Activated CD4-positive, alpha-beta T cell treated with anti-CD3 and anti-CD28 coated beads for 36 hours (primary cell): ENCODE measurements at places on chromosomes 6 and 20. TPM values are rescaled to one million over a fixed set of nuclear protein-coding genes. Genes with fewer than 3 reads are reported as not detected.

DNA sequence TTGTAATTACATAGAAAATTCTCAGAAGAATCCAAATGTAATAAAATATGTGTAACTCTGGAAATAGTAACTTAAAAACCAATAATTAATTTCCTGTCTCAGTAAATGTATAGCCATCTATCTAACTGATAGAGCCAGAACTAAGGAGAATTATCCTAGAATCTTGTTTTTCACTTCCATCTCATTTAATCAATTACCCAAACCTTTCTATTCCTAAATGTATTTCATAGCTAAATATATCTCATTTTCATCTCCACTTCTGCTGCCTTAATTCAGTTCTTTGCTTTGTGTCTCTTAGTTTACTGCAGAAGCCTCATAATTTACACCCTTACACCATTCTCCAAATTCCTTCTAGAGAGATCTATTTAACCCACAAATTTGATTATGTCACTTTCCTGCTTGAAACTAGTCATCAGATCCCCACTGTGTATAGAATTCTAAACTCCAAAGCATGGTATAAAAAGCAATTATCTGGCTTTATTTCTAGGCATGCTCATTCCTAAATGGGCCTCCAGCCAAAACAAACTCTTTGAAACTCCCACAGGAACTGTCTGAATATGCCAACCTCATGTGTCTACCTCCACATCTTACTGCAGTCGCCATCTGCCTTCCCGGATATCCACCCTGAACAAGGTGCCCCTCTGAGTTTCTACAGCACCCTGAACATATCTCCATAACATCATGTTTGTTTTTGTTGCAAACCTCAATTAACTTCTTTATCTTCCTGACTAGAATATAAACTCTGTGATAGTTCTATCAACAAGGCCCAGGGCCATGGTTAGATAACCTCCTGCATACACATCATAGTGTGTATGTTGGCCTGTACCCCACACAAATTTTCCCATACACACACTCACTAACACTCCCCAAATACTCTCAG lies 70.5 kb upstream of the ADTRP start:
- DNase-seq: no peak

GRCh38 chr6:36701401-36701991 lies 3.9 kb downstream of the RAB44 start:
- peak; percentile 23 for DNase-seq

GRCh38 chr6:48449002-48449401 lies 338.0 kb upstream of the PTCHD4 start:
- no peak for DNase-seq

DNA sequence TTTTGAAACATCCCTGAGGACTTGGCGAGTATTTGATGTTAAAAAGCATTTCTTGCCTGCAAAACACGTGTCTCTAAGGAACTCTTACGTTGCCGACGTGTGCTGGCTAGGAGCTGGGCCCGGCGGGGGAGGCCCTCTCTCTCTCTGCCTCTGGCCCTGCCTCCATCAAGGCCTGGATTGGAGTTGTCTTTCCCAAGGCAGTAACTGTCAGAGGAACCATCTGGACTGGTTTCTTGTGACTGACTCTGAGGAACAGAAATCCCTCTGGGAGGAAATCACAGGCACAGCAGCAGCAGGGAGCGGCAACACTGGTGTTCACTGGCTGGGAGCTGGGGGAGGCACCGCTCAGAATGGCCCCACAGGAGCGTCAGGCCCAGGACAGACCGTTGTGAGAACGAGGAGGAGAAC lies 244.2 kb downstream of the NRN1 start:
- DNase-seq: no peak

GRCh38 chr6:40900791-40901190 lies 138.2 kb downstream of the UNC5CL start:
- DNase-seq: no peak

Gene ULBP2
- 0.32 TPM for total RNA-seq

GRCh38 chr6:35449287-35449881 lies 2.8 kb upstream of the FANCE start:
- peak; percentile 57 for DNase-seq

- DNase-seq: no peak
Observed at GRCh38 chr6:82074556-82074955, 173.0 kb downstream of the IBTK start.

DNA sequence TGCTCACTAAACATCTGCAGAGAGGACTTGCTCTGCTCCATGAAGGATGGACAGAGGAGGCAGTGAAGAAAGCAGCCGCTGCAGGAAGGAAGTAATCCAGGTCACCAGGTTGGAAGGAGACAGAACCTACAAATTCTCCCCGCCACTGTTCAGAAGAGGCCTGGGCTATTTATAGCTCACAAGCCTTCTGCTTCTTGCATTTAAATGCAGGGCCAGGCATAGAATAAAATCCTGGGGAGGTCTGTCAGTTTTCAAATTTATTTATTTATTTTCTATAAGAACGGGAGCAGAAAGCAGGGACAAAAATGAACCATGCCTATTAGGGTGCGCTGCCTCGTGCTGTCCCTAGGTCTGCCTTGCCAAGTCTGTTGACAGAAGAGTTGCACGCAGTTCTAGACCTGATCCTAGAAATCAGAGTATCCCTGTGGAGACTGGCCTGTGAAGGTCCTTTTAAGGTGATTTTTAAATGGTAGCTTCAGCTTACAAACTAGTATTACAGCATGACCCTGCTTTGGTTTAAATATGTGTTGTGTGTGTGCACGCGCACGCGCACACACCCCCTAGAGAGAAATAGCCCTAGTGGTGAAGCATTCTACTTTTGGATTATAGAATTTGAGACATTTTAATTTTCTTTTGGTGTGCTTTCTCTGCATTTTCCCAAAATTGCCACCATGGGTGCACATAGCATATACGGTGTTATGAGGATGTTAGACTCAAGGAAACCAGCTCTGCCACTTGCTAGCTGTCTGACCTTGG lies 19.5 kb downstream of the RIMS4 start:
- no peak for DNase-seq

GRCh38 chr6:42901538-42901957 lies 14.3 kb upstream of the PTCRA start:
- peak; percentile 77 for DNase-seq

Gene VSX1
- not detected for total RNA-seq

- no peak for DNase-seq
Observed at GRCh38 chr6:52689857-52690256, 18.9 kb downstream of the TMEM14A start.

Gene ANGPT4
- not detected for total RNA-seq

Gene PTK6
- 0.25 TPM for total RNA-seq

Gene FKBP1C
- total RNA-seq: 2.0 TPM

Gene GPX6
- total RNA-seq: not detected

- DNase-seq: peak; percentile 59
Observed at GRCh38 chr6:111846492-111847409, 26.5 kb downstream of the FYN start.

GRCh38 chr6:44539701-44540355 lies 152.3 kb downstream of the CDC5L start:
- DNase-seq: no peak

DNA sequence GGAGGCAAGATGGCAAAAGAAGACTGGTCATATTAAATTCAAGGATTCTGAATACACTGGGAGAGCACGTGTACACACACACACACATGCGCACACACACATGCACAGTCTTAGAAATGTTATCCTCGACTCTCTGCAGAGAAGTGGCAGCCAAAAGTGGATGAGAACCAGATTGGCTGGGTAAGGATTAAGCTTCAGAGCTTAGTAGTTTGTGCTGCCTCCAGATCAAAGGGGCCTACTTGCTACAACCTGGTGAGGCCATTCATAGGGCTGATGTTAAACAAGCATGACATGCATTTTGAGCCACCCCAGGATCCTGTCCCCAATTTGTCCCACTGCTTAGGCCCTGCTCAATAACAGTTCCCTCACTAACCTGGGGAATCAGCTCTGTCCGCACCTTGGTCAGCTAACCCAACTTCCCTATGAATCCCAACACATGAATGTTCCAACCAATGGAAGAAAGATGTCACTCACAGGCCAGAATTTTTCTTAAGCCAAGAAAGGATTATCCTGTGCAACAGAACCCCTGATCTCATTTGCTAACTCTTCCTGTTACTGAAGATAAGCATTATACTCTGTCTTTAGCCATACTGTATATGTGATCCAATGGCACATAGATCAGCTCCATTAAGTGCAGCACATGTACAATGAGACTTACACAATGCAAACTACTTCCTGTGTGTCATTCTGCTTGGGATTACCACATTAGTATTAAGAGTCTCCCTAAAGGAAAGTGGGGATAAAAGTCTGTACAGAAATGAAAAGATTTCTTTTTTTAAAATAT lies 31.0 kb downstream of the TOMM6 start:
- DNase-seq: no peak

Gene GSTA3
- not detected for total RNA-seq

GRCh38 chr6:85428486-85428885 lies 21.4 kb upstream of the NT5E start:
- DNase-seq: no peak

Gene POU5F1
- total RNA-seq: not detected

DNA sequence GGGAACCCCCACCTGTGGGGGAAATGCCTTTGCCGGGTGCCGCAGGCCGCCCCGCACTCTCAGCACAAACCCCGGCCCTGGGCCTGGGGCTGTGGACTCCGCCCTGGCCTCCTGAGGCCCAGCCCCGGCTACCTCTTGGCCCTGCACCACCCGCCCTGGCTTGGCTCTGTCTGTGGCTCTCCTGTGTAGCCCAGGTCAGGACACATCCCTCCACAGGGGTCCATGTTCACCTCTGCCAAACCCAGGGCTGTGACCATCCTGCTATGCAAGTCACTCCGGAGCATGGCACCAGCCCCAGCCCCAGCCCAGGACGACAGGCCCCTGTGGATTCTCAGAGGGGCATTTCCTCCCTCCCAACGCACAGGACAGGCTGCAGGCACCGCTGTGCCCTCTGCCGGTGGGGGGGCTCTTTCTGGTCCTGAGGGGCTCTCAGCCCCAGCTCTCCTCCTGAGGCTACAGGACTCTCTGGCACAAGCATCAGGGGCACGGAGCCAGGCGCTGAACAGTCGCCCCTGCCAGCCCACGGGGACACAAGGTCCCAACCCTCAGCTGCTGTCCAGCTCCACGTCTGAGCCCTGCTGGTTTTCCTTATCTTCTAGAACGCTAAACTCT lies 45.7 kb downstream of the TAF4 start:
- no peak for DNase-seq

DNA sequence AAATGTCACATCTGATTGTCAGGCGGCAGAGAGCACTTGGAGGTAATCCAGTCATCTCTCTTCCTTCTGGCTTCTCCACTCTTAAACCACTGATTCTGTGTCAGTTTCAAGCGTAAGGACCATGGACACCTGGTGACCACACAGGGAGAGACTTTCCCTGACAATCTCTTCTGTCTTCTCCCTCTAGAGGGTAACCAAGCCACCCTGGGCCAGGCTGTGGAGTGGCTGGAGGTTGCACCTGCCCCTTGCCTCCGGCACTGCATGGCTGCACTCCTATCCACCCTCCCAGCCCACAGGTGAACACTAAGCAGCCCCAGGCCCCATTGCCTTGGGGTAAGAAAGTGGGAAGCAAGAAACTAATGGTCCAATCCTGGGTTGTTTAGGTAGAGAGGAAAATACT lies 78.7 kb downstream of the BFSP1 start:
- DNase-seq: no peak

DNA sequence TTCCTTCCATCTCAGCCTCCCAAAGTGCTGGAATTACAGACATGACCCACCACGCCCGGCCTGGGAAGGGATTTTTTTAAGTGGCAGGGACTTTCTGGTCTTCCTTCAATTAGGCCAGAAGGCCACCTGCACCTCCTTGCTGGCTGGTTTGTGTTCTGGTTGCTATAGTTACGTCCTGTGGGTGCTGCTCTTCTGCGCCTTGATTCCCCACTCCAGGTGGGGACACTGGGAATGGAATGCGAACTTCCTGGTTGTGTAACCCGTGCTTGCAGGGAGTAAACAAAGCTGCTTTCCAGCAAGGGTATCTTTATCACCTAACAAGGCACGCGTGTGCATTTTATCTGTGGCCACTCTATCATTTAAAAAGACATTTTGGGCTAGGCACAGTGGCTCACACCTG lies 117.7 kb downstream of the PLEKHG1 start:
- no peak for DNase-seq

Gene C20orf144
- total RNA-seq: 0.27 TPM

Gene EHMT2
- total RNA-seq: 60.4 TPM

Gene LY6G6F
- not detected for total RNA-seq

DNA sequence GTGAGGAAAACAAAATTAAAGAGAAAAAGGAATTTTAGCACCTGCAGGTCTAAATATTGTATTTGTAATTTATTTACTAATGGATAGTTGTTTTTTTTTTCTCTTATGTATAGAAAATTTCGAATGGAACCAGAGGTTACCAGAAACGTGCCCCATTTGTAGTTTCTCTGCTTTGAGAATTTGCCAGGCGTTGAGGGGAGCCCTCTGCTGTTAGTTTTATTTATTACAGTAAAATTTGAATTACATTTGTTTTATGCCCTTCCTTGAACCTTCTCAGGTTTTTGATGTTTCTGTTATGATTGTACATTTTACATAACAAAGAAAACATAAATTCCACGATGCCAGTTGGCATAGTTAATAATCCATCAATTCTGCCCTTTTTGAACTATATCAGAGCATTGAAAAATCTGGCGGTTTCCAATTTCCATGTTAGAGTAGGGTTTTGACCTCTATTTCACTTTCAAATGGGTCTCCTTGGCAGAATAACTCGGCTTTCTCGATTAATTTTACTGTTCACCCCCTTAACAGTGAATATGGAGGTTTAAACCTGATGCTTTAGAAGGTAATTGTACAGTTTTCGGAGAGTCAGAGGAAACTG lies 35.1 kb upstream of the RFPL4B start:
- peak; percentile 25 for DNase-seq

Gene C6orf118
- not detected for total RNA-seq

GRCh38 chr6:32589596-32590449 lies at the start of gene HLA-DRB1:
HLA-DRB1 (minus strand) TSS chr6:32589848; CDS start chr6:32589742, 106 bp downstream.
- DNase-seq: peak; percentile 29

Gene DUSP15
- total RNA-seq: not detected

DNA sequence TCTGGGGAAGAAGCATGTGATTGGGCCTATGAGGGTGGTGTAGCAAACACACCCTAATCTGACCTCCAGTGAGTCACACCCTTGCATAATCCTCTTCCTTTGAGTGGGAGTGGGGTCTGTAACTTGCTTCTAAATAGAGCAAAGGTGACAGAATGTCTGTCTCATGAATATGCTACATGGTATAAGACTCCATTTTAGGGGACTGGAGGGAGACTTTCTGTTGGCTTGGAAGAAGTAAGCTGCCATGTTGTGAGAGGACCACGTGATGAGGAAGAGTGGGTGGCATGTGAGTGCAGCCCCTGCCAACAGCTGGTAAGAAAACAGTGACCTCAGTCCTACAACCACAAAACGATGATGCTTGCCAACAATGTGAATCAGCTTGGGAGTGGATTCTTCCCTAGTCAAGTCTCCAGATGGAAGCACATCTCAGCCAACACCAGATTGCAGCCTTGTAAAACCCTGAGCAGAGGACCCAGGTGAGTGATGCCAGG lies 3.7 kb downstream of the AK9 start:
- peak; percentile 57 for DNase-seq

- no peak for DNase-seq
Observed at GRCh38 chr20:615514-615913, 5.4 kb upstream of the TCF15 start.

- no peak for DNase-seq
Observed at GRCh38 chr6:142827369-142827768, 117.6 kb downstream of the HIVEP2 start.

Gene CYP21A2
- total RNA-seq: 0.47 TPM

- no peak for DNase-seq
Observed at GRCh38 chr6:123967905-123968304, 164.2 kb downstream of the NKAIN2 start.

Gene VWA7
- 1.5 TPM for total RNA-seq

Gene PDYN
- not detected for total RNA-seq
